ENCODE measurements at places on chromosomes 11 and 22. TPM values are rescaled to one million over a fixed set of nuclear protein-coding genes. Genes with fewer than 3 reads are reported as not detected.

DNA sequence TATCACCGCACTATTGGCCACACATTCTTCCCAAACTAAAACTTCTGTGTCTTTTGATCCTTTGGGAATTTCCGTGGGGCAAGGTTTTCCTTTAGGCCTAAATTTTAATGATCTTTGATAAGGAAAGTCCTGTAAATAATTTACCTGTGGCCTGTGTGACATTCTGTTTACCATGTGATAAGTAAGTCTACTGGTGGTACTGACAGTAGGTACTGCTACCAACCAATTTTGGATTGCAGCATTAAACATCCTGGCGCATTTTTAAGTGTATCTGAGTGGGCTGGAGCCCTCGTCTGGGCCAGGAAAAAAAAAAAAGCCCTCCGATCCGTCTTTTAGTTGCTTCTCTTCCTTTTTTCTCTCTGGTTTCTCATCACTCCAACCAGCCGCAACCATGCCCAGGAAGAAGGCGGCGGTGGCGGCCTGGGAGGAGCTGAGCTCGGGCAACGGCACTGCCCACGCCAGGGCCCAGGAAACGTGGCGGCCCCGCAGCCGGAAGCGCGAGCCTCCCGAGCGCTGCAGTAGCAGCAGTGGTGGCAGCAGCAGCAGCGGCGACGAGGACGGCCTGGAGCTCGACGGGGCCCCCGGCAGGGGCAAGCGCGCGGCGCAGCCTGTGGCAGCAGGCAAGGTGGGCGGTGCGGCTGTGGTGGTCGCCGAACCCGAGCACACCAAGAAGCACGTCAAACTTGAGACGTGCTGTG lies 33.6 kb downstream of the ASRGL1 start:
- DNase-seq, result no peak

GRCh38 chr11:14079011-14079410 lies 116.5 kb downstream of the SPON1 start:
- no peak for DNase-seq

GRCh38 chr11:123585706-123586105 lies 68.7 kb downstream of the SCN3B start:
- DNase-seq, result no peak

GRCh38 chr11:74069146-74070046 lies 60.5 kb upstream of the UCP3 start:
- DNase-seq, result no peak

GRCh38 chr11:12214751-12215150 lies 104.4 kb downstream of the MICAL2 start:
- DNase-seq, result no peak

GRCh38 chr11:94638902-94639373 lies 71.8 kb downstream of the PIWIL4 start:
- peak; percentile 27 for DNase-seq

DNA sequence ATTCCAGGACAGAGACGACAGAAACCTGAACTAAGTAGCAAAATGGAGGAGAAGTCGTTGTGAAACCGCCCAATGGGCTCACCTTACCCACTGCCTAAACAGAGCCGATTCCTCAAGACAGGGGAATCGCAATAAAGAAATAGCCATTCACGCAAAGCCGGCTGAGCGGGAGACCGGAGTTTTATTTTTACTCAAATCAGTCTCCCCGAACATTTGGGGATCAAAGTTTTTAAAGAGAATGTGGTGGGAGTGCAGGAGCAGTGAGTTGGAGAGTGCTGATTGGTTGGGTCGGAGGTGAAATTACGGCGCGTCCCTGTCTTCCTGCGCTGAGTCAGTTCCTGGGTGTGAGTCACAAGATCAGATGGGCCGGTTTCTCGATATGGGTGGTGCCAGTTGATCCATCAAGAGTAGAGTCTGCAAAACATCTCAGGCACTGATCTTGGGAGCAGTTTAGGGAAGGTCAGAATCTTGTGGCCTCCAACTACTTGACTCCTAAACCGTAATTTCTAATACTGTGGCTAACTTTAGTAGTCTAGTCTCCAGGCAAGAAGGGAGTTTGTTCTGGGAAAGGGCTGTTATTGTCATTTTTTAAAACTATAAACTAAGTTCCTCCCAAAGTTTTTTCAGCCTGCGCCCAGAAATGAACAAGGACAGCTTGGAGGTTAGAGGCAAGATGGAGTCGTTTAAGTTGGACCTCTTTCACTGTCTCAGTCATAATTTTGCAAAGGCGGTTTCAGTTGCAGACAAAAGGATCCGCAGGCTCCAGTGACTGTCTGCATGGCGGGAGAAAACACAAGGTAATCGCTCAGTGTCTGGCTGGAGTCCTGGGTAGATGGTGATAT lies 34.1 kb downstream of the OR4D9 start:
- DNase-seq, result no peak

DNA sequence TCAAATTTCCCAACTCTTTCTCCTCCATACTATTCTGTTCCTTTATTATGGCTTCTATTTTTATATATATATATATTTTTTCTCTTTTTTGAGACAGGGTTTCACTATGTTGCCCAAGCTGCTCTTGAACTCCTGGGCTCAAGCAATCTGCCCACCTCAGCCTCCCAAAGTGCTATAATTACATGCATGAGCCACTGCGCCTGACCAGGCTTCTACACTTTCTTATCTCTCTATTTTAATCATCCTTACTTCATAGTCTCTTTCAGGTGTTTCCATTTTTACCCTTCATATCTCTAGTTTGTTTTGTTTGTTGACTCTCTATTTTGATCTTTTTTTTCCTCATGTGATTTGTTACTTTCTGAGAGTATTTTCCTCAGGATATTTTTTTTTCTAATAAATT lies 19.8 kb downstream of the GVQW3 start:
- no peak for DNase-seq

DNA sequence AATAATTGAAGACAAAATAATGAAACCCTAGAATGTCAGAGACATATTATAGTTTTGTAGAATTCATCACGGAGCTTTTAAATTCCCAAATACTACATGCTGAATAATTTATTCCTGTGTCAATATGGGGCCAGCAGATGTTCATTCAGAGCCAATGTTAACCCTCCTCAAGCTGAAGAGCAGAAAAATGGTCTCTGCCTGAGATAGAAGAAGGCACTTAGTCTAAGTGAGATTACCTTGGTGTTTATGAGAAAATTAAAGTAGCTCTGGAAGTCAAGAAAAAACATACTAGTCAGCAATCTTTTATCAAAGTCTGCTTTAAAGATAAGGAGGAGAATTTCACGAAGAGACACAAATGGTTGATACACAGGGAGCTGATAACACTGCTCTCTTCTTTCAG lies 328.2 kb downstream of the TTC28 start:
- no peak for DNase-seq

- DNase-seq, result no peak
Observed at GRCh38 chr11:47152126-47152952, 24.3 kb downstream of the ARFGAP2 start.

DNA sequence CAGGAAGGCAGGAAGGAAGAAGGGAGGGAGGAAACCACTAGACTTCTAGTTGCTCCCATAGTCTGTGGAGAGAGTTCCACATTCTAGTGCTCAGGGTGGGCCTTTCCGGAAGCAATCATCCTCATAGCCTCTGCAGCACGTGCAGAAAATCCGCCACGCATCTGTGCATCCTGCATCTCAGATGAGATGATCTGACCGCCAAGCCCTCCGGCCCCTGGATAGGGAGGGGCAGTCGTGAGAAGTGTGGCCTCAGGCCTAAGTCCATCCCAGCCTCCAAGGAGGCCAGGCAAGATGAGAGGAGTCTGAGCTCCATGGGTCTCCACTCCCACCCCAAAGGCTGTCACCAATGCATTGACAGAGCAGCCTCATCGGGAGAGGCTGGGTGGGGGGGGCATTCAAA lies 30.4 kb upstream of the IGSF9B start:
- DNase-seq, result no peak

- DNase-seq, result no peak
Observed at GRCh38 chr11:85912414-85912813, 57.2 kb downstream of the CCDC83 start.

GRCh38 chr11:68938816-68939582 lies 35.3 kb downstream of the IGHMBP2 start:
- DNase-seq, result no peak

- DNase-seq, result no peak
Observed at GRCh38 chr11:85974122-85974521, 94.8 kb downstream of the PICALM start.

- DNase-seq, result no peak
Observed at GRCh38 chr11:117839380-117839881, 14.9 kb upstream of the FXYD2 start.

DNA sequence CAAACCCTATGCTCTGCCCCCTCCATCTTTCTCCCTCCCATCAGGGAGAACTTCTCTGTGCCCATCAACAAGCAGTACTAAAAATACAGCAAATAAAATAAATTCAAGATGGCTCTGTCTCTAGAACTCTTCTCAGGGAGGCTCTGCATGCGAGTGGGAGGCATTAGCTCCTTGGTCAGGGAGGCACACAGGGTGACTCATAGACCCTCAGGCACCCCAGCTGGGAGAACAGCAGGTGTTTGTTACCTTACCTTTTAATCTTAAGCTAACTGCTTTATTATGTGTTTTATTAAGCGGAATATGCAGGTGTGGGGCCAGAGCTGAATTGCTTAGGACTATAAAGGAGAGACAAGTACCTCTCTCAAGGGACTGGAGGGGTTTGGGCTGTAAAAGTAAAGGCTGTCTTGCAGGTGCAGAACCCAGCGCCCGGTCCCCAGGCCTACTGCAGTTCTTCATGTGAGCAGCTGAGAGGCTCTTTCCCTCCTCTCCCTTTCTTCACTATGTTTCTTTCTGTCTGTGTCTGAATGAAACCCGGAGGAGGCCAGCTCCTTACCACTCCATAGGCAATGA lies 20.8 kb downstream of the CSNK2A3 start:
- no peak for DNase-seq

DNA sequence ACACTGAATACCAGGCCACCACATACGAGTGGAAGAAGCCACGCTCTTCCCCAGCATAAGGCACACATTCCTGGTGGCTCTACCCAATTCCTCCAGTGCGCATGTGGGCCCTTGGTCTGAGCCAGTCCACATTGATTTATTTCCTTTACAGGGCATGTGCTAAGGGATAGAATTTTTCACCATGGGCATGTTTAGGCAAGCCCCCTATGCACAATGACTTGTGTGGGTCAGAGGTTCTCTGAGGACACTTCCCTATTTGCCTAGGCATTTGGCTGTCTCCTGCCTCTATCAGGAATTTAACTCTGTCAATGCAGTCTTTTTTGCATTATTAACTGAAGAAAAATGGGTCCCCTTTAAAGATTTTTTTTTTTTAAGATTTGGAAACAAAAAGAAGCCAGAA lies 718.1 kb downstream of the NTM start:
- DNase-seq, result no peak

- DNase-seq, result no peak
Observed at GRCh38 chr11:109747839-109748238, 325.8 kb downstream of the C11orf87 start.

DNA sequence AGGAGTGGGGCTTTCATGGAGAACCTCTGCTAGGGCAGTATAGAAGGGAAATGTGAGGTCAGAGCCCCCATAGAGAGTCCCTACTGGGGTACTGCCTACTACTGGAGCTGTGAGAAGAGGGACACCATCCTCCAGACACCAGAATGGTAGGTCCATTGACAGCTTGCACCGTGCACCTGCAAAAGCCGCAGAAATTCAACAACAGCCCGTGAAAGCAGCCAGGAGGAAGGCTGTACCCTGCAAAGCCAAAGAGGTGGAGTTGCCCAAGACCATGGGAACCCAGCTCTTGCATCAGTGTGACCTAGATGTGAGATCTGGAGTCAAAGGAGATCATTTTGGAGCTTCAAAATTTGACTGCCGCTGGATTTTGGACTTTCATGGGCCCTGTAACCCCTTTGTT lies 245.6 kb downstream of the TENM4 start:
- no peak for DNase-seq

- no peak for DNase-seq
Observed at GRCh38 chr11:35077709-35078469, 61.1 kb upstream of the CD44 start.

The WT1 gene
- polyA plus RNA-seq, result not detected

The CSNK2A3 gene
- 1.4 TPM for polyA plus RNA-seq

The DKK3 gene
- 49.7 TPM for polyA plus RNA-seq

The OR2AG1 gene
- polyA plus RNA-seq, result not detected

The NUP98 gene
- 40.1 TPM for polyA plus RNA-seq

The ALX4 gene
- polyA plus RNA-seq, result 1.1 TPM

The UPB1 gene
- 0.40 TPM for polyA plus RNA-seq

The MFRP gene
- polyA plus RNA-seq, result not detected

The NRXN2 gene
- 32.6 TPM for polyA plus RNA-seq

The PISD gene
- polyA plus RNA-seq, result 21.8 TPM

The FLRT1 gene
- 2.8 TPM for polyA plus RNA-seq

The TKFC gene
- 20.7 TPM for polyA plus RNA-seq

The OLFML1 gene
- 40.9 TPM for polyA plus RNA-seq

The RAPSN gene
- 126 TPM for polyA plus RNA-seq

The OR52B2 gene
- not detected for polyA plus RNA-seq

The PATE2 gene
- polyA plus RNA-seq, result not detected
